ENCODE measurements at places on chromosomes 6 and 20.

DNA sequence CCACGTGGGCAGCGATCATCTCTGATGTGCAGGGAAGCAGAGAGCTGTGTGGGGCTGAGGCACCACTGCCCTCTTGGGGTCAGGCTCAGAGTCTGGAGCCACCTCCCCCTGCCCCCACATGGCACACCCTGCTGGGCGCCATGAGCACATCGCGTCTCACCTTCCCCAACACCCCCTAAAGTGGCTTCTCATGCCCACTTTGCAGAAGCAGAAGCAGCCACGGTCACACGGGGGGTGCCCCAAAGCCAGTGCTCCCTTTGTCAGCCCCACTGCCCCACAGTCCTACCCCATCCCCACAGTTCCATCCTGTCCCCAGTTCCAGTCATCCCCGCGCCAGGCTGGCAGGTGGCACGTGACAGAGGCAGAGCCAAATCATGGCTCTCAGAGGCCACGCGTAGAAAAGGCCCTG lies 19.5 kb downstream of the SDCBP2 start:
- DNase-seq, result no peak

DNA sequence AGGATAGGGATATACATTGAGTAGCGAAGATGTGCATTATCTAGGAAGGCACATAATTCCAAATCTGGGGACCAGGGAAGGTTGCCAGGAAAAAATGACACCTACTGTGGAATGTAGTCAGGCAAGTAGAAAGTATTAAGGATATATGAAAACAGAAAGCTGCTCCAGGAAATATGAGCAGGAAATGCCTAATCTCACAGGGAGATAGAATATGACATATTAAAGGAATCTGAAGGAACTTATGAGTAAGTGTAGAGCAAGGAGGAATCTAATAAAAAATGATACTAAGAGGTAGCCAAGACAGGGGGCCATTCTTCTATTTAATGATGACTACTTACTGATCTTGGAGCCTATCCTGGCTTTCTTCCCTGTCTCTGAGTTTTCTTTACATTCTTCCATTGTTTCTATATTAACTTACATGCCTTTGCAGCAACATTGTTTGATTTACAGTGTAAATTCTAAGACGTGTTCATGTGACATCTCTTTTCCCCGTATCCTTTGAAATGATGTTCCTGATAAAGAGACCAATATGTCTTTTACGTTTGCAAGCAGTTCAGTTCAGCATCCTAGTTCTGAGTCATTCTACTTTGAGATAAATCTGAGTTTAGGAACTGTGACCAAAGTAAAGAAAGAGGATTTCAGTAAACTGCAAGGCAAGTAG lies 58.6 kb downstream of the TINAG start:
- no peak for DNase-seq

DNA sequence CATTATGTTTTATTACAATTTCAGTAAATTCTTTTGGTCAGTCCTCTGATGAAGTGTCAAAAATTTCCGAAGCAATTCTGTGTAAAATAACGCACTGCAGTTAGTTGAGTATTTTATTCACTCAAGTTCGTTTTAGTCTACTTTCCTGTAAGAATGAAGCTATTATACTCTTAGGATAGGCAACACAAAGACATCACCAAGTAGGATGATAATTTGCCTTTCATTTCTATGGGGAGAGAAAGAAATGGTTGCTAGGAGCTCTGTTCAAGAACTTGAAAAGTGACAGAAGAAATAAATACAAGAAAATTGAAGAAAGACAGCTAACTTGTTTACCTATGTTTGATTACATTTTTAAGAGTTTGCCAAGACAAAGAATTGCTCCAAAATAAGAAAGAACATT lies 290.4 kb downstream of the EYS start:
- DNase-seq, result no peak

DNA sequence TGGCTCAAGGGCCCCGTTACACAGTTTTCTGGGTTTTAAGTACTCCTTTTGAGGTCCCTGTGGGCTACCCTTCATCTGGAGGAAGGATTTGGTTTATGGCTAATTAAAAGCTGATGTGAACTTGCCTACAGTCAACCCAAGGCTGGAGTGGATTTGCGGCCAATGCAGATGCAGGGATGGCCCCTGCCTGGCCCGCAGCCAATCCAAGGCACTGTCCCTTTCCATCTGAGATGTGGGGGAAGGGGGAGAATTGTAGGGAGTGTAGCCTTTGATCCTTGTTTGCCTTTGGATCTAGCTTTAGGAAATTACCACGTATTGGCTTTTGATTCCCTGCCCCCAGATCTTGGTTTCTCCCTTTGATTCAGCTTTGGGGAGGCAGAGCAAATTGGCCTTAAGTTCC lies 128.0 kb upstream of the GGTLC1 start:
- DNase-seq, result no peak

GRCh38 chr6:42113936-42114636 lies 28.3 kb downstream of the C6orf132 start:
- no peak for DNase-seq

DNA sequence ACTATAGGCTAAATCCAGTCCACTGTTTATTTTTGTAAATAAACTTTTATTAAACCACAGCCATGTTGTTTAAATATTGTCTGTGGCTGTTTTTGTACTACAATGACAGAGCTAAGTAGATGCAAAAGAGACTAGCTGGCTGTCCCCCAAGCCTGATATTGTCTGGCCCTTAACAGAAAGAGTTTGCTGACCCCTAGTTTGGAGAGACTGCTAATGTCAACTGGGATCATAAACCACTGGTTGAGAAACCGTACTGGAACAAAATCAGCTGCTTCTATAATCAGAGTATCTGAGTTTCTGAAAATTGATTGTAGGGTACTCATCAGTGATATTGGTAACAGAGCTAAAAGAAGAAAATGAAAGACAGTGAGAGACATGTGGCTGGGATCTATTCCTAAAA lies 102.6 kb upstream of the FAM184A start:
- DNase-seq, result no peak

DNA sequence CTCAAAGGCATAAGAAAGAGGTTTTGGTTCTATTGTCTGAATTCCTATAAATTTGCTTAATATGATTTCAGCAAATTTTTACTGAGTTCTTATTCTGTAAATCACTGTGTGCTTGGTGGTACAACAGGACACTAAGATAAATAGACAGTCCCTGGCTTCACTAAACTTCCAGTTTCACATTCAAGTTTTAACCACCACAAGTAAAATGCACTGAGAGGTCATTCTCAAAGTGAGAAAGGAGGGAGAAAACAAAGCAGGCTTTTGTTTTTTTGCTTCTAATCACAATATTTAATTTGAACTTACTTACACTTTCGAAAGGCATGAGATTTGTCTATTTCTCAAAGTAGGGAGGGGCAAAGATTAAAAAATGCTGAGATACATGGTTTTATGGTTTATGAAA lies 445.7 kb downstream of the CDC5L start:
- no peak for DNase-seq

GRCh38 chr20:49986049-49986448 lies 3.3 kb downstream of the SNAI1 start:
- DNase-seq, result no peak

DNA sequence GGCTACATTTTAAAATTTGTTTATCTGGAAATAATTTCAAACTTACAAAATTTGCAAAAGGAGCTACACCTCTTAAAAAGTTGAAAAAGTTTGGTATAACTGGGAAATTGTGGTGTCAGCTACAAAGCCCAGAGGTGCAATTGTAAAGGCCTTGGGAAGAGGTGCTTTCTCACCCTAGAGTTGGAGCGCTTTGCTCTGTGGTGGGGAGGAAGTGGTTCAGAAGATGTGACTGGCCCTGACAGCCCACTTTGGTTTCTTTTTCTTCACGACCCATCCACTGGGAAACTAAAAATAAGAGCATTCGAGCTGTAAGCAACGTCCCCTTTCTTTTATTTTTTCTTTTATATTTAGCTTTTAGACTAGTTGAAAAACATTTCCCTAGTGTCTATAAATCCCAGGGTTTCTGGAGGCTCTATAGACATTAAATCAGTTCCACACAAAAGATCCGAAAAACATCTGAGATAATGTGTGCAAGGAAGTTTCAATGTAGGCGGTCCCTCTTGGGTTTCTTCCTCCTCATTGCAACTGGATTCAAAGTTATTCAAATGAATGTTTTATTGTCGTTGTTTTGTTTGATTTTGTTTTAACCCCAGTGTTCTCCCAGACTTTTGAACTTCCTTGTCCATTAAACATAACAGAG lies 397.8 kb downstream of the KIF16B start:
- no peak for DNase-seq

GRCh38 chr20:51696304-51697071 lies 71.7 kb downstream of the ATP9A start:
- DNase-seq, result no peak

GRCh38 chr6:10323018-10323417 lies 91.9 kb downstream of the TFAP2A start:
- DNase-seq, result no peak

- DNase-seq, result no peak
These were observed 186.7 kb upstream of the CST7 start for GRCh38 chr20:24762371-24762770.

GRCh38 chr20:6908673-6909072 lies 141.2 kb downstream of the BMP2 start:
- DNase-seq, result no peak

- no peak for DNase-seq
These were observed 22.2 kb upstream of the MYL9 start for GRCh38 chr20:36519012-36519719.

All from cortex of kidney (tissue), 1 donor.